ENCODE measurements at places on chromosomes 11 and 22. TPM values are rescaled to one million over a fixed set of nuclear protein-coding genes. Genes with fewer than 3 reads are reported as not detected.

- H3K4me1 ChIP-seq = peaks cover 29% of the 10 kb centered on the region
- peaks cover 17% of the 10 kb centered on the region for H3K36me3 ChIP-seq
- H3K27ac ChIP-seq = peak overlapping the region; percentile 76
- peak overlapping the region; percentile 76 for H3K4me3 ChIP-seq
Measured at GRCh38 chr11:67117672-67118180, 1.3 kb upstream of the KDM2A start.

DNA sequence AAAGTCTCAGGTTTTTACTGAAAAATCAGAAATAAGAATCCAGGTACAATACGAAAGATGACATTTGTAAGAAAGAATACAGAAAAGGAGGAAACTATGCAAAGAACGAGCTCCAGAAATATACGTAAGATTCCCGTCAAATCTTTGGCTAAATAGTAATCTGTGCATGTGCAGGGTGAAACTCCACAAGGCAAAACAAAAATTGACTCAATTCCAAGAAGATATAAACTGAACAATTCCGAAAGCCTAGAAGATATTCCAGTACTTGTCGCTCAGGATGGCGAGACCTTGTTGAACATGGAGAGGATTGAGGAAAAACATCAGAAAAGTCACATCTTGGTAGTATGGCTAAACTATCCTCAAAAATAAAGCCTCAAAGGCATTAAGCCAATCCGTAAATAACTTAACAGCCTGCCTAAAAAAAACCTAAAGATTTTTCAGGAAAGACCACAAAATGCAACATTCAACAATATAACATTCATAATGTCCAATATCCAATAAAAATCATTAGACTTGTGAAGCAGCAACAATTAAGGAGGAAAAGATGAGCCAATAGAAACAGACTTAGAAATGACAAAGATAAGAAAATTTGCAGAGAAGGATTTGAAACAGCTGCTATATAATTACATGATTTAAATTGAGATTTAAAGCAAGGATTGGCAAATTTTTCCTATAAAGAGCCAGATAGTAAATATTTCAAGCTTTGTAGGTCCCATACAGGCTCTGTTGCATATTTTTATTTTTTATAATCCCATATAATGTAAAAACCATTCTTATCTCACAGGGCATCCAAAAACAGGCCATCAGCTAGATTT is 166.4 kb upstream of the UBASH3B start:
- H3K27ac ChIP-seq = no peak overlapping the region
- DNase-seq = no peak
- H3K4me1 ChIP-seq = peaks cover 3% of the 10 kb centered on the region
- no peaks in the 10 kb centered on the region for H3K36me3 ChIP-seq

GRCh38 chr11:2525941-2526807 is 81.4 kb downstream of the KCNQ1 start:
- no peaks in the 10 kb centered on the region for H3K36me3 ChIP-seq
- peaks cover 9% of the 10 kb centered on the region for H3K4me1 ChIP-seq
- peak overlapping the region; percentile 74 for H3K27ac ChIP-seq

The ZNF70 gene
- 4.1 TPM for total RNA-seq

The CASP4 gene
- 111 TPM for total RNA-seq
